ENCODE measurements at places on chromosomes 3 and 15.

DNA sequence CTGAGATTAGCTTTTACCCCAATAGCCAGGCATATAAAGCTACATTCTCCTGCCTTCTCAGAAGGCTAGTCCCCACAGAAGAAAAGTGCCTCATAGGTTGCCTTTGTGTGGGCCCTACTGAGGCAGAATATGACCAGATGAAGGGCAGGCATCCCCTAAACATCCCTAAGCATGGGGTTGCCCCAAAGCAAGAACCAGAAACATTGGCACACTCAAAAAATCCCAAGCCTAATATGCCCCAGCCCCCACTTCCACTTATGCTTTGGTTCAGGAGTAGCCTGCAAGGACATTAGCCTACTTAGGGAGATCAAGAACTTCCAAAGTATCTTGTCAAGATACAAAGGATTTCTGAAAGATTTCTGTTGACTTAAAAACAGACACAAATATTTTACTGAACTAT lies 29.7 kb downstream of the WHAMM start:
- DNase-seq: no peak

DNA sequence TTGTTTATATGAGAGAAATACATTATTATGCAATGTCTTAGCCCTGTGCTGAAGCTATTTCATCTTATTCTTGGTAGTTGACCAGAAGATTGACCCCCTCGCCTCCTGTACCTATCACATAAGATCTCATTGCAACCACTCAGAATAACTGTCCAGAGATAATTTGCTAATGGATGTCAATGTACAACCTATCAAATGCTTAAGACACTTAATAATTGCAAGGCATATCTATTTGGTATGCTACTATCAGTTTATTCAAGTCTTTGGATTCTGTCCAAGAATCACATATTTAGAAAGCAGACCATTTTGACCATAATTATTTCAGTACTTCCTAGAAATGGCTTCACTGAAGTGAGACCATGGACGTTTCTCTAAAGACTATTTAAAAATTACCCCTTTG lies 241.6 kb downstream of the GAP43 start:
- DNase-seq: no peak

DNA sequence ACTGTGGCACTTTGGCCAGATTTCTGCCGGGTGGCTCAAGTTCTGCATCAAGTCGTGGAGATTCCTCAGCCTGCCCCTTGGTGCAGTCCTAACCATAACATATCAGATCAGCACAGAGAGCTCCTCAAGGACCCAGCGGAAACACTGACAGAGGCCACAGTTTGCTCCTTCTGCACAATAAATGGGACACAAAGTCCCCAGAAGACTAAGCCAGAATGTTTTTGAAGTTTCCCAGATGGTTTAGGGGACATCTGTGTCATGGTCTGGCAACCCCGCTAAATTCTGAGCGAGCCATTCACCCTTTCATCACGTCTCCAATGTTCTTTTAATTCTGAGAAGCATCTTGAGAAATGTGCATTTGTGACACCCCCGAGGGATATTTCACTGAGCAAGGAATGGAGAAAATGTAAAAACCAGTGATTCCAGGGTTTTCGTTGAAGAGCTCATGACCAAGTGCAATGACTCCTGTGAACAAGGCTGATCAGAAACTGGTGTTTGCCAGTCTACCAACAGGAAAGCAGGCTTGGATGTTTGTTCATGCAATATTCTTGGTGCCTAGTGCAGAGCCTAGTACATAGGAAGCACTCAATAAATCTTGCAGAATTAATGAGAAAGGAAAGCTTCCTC lies 64.8 kb upstream of the LMCD1 start:
- DNase-seq: no peak

DNA sequence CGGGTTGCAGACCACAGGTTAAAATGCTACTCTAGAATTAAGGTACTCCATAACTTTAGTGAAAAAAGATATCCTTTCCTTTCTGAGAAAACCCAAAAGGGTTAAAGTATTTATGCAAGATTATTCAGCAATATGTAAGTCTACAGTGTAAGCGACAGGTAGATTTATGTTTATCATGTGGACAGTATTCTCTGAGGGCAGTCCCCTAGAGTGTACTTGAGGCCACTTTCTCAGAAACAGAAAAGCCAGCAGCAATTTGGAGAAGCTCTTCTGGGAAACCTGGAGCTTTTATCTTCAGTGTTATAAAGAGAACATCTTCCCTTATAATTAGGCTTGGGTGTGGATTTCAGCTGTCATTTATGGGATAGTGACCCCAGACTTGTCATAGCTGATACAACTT lies 8.9 kb downstream of the ST3GAL6 start:
- DNase-seq: no peak
